ENCODE measurements at places on chromosomes 2 and 18.

GRCh38 chr18:27839141-27839540 is 337.8 kb downstream of the CDH2 start:
- no peak for DNase-seq

DNA sequence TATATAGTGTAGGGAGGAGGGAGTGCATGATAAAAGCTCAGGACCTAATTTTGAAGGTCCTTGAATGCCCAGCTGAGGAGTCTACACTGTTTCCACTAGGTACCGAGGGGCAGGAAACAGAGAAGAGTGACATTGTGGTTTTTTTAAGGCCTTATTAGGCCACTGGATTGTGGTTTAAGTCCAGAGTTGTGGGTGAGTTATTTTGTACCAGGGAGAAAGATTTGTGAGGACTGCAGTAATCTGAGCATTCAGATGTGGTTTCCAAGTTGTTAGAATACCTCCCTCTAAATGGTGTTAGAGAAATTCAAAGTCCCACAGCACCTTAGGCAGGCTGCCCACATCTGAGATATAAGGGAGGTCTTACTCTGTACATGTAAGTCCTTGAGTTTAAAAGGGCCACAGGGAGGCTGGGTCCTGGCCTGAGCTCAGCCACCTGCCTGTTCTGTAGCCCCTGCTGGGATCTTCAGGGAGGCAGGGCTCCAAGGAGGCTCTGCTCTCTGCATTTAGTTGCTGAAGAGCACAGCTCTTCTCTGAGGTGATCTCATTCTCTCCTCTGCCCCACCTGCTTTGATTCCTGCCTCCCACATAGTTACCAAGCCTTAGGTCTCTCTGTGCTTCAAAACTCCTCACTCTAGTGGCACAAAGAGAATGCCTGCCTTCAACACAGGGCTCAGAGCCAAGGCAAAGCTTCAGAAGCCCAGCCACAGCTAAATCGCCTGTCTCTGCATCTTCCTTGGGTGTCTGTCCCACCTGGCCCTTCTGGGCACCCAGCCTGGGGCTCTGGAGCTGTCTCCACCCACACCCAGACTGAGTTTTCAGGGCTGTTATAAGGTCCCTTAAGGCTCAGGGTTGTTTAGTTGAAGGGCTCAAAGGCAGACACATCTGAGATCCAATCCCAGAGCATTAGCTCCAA is 88.1 kb downstream of the VSNL1 start:
- no peak for DNase-seq

- no peak for DNase-seq
Observed at GRCh38 chr18:13246591-13246990, 28.0 kb downstream of the LDLRAD4 start.

DNA sequence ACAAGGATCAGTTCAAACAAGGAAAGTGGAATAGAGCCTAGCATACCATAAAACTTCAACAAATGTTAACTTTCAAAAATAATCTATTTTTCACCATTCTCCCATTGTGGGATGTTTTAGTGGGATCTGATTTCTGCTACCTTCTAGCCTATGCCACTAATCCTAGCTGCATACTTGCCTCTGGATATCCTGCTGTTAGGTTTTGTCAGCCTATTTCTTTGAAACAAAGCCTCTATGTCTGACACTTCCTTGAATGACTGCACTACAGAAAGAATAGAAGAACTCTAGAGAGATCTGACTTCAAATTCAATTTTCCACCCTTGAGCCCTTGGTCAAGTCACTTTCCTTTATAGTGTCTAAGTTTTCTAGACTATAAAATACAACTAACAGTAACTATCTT is 291.5 kb downstream of the PTH2R start:
- peak; percentile 61 for DNase-seq

- no peak for DNase-seq
Observed at GRCh38 chr2:16330571-16330970, 335.1 kb downstream of the CYRIA start.

- DNase-seq = no peak
Observed at GRCh38 chr2:158392687-158393086, 63.9 kb downstream of the CCDC148 start.

DNA sequence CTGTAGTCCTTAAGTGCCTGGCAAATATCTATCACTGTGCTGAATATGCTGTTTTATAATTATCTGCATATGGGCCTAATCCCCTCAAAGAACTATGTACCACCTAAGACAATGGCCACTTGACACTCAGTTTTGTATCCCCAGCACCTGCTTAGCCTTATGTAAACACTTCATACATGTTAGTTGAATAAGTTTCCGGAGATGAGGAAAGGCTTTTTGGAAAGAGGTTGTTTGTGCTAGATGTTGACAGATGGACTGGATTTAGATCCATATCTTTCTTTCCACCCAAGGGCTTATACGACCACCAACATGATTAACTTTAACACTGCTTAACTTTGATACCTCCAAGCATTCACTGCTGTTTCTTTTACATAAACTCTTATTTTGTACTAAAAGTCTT is 63.3 kb downstream of the FAM228A start:
- peak; percentile 99 for DNase-seq

DNA sequence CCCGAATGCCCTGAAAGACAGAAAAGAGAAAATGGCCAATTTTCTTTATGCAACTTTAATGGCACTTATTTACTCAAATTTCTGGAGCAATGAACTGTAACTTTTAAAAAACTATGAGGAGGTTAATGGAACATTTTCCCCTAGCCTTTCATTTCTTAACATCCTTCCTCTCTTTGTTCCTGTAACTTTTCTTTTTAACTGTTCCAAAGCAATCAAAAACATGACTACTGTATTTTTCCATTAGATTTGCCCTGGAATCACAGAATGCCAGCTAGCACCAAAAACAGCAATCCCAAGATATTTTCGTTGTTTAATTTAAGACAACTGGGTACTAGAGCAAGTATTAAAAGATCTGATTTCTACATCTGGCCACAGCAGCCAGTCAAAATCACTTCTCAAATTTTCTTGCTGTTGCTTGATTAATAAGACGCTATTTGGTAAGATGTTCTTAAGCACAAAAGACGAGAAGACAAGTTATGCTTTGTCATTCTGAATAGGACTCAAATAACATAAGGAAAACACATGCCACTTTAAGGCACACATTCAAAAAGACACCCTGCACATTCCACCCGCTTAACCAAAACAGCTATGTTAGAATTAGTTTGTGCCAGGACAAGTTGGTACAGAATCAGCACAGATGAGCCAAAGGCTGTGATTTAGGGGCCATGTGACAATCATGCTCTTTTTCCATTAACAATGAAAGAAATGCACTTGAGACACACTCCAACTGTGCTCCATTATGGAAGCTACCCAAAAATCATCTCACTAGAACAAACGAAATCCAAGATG is 3.6 kb downstream of the STARD7 start:
- DNase-seq = no peak

DNA sequence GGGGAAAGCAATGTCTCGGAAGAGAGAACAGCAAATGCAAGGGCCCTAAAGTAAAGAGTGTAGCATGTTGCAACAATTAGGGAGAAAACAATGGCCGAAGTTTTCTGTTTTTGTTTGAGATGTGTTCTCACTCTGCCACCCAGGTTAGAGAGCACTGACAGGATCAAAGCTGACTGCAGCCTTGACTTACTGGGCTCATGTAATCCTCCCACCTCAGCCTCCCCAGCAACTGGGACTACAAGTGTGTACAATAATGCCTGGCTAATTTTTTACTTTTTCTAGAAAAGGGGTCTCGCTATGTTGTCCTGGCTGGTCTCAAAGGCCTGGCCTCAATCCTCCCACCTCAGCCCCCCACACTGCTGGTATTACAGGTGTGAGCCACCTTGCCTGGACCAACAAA is 23.9 kb downstream of the MEMO1 start:
- no peak for DNase-seq

- DNase-seq = peak; percentile 38
Observed at GRCh38 chr18:33676593-33676992, 98.6 kb downstream of the ASXL3 start.

DNA sequence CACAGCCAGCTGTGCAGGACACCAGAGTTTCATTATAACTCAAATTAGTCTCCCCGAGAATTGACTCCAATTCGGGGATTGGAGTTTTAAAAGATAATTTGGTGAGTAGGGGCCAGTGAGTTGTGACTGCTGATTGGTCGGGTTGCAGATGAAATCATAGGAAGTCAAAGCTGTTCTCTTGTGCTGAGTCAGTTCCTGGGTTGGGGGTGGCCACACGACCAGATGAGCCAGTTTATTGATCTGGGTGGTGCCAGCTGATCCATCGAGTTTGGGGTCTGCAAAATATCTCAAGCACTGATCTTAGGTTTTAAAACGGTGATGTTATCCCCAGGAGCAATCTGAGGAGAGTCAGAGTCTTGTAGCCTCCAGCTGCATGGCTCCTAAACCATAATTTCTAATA is 82.7 kb upstream of the SLC66A3 start:
- no peak for DNase-seq

DNA sequence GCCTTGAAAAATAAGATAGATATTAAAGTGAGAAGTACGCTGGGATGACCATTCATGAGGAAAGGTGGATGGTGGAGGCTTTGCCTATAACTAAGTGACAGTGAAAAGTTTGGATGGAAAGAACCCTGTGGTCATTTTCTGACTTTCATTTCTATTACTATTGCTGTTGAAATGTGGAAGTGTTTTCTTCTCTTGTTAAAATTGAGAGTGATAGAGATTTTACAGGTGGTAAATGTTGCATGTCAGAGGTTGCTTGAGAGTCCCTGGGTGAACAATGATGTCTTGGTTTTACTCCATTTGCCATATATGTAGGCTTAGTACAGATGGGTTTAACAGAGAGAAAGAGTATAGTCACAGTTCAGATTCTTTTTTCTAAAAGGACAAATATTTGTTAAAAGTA is 18.4 kb downstream of the NCOA1 start:
- DNase-seq = no peak

DNA sequence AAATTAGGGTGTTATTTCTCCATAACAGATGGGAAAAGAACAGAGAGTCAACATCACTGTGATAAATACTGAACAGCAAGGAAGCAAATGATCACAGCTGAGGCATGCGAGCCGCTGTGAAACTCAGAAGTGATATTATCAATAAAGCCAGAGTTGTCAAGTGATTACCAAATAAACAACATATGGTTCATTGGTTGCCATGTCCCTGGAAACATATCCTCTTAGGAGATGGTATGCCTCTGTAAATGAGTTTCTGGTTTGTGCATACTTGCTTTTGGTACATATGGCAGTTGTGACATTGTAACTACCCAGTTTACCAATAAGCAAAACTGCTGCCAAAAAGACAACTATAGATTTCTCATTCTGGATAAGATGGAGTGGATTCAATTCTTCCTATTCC is 23.8 kb downstream of the RAPGEF4 start:
- DNase-seq = no peak

GRCh38 chr2:240912878-240913809 is 7.0 kb downstream of the CROCC2 start:
- no peak for DNase-seq

GRCh38 chr2:41972819-41973218 is 75.0 kb upstream of the PKDCC start:
- DNase-seq = no peak

GRCh38 chr2:208440716-208441115 is 34.1 kb downstream of the PTH2R start:
- no peak for DNase-seq

GRCh38 chr2:235573331-235574221 is 79.7 kb downstream of the AGAP1 start:
- DNase-seq = peak; percentile 38

GRCh38 chr2:30756051-30756719 is 51.1 kb downstream of the CAPN13 start:
- no peak for DNase-seq

DNA sequence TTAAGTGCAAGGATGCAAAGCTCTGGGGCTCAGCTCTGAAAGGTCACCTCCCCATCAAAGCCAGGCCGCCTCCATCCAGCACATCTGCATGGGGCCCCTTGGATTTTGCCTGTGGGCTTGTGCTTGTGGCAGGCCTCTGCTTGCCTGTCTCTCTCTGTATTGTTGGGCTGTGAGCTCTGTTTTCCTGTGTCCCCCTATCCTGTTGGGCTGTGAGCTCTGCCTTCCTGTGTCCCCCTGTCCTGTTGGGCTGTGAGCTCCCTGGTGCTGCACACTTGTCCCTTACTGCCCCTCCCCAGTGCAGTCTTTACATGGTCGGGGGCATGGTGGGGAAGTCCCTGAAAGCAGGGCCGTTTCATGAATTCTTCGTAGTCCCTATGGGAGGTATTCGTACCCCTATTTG is 49.2 kb upstream of the PDIA6 start:
- DNase-seq = no peak

DNA sequence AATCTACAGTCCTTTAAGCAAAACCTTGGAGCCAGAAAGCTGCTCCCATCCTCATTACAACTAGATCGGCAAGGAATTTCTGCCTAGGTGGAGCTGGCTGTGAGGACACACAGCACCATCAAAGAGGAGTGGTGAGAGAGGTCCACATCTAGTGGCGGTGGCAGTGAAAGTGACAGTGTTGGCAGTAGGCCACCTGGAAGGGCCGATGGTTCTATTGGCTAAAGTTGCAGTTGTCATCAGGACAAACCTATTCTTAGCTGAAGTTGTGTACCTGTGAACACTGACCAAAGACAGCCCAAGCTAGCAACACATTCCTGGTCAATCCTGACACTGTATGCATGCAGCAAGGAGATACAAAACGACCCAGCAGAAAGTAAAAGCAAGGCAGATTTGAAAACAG is 218.1 kb upstream of the CHAC2 start:
- no peak for DNase-seq

DNA sequence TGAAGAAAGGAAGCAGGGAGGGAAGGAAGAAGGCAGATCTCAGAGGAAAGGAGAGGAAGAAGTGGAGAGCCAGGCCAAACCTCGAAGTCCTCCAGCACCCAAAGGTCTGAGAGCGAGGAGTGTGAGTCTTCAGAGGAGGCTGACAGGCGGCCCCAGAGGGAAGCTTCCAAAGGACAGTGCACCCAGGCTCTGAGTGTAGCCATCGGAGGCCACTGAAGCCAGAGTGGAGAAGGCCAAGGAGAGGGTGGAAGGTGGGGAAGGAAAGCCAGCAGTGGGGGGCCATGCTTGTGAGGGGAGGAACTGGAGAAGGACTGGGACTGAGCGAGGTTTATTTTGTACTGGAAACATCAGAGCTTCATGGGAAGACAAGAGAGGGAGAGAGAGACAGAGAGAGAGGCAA is 6.0 kb downstream of the ATP6V1B1 start:
- DNase-seq = no peak

- no peak for DNase-seq
Observed at GRCh38 chr2:153543635-153544071, 65.1 kb upstream of the RPRM start.

DNA sequence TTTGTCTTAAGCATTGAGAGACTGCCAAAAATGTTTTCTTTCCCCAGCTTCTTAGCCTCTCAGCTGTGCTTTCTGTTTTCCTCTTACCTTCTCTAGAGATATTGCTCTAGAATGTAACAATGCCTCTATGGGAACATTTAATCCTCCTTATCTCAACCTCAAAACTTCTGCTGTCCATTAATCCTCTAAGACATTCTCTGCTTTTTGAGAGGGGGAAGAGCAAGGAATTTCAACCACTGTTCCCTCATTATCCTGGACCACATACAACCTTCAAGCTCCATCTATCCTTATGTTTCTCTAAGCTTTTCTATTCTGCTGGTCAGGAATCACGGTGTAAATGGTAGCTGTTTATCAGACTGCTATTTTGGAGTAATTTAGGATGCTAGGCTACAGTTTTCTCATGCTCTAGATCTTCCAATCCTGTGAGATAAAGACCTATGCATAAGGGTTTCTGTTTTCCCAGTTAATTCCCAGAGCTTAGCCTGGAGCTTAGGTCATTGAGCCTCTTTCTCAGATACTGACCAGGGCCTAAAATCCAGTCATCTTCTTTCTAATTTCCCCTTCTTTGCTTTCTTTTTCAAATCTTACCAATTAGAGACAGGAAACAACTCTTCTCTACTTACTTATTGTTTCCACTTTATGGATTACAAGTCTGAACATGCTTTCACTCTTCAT is 282.0 kb downstream of the CALCRL start:
- DNase-seq = no peak

- no peak for DNase-seq
Observed at GRCh38 chr18:76425146-76426131, 69.6 kb downstream of the ZNF516 start.

Data from NCI-H524 (cell line).